ENCODE measurements at places on chromosomes 3 and 15.

GRCh38 chr3:138578141-138578540 is 15.9 kb downstream of the CEP70 start:
- no peak for DNase-seq

DNA sequence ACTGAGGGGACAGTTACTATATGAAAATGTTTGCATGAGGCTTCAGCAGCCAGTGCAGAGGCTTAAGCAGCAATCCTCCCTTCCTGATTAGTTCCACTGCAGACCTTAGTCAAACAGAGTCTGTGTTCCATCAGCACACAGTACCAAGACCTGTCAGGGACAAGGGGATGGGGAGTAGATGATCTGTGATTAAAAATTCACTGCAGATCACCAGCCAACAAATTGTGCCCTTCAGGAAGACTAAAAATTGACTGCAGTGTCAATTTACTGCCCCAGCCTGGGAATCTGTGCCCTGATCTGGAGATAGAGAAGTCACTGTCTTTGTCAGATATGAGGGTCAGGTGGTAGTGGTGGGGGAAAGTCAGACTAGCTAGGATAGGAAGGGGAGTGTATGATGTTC is 13.8 kb upstream of the NMNAT3 start:
- no peak for DNase-seq

- DNase-seq: no peak
Observed at GRCh38 chr3:194176274-194176991, 40.5 kb downstream of the HES1 start.

DNA sequence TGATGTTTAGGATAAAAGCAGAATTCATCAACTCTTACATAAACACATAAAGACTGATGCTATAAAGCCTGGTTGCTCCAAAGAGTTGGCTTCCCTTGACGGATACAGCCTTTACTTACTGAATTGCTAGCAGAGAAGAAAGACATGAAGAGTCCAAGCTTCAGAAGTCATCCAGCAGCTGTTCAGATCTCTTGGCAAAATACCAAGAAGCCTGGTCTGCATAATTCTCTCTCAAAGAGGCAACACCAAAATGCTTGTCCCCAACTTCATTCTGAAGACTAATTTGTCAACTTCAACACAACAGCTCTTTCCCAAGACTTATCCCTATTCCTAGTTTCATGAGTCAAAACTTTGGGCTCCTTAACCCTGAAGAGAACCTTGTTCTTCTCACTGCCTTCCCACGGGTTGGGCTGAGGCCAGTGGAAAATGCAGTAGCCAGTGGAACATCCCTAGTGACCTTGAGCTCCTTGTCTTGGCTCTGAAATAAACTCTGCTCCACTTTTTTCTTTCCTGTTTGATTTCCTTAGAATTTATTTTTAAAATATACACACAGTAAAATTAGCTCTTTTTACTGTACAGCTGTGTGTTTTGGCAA is 119.2 kb upstream of the THBS1 start:
- DNase-seq: no peak

- no peak for DNase-seq
Observed at GRCh38 chr15:77607111-77607893, 25.4 kb downstream of the LINGO1 start.

DNA sequence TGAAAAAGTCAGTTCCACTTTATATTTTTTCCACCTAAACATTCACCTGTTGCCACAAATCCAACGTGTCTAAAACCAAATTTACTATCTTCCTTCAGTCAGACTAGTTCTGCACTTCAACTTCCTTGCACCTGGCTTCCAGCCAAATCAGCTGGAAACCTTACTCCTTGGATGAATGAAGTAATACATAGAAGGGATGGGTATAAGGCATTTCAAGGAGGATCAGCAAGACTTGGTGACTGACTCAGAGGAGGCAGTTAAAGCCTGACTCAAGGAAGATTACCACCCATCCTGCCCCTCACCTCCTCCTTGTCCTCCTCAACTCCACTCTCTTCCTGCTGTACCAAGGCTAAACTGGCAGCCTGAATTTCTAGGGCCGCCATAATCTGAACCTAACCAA is 37.1 kb downstream of the QTRT2 start:
- DNase-seq: no peak

- DNase-seq: no peak
Observed at GRCh38 chr3:122668930-122669730, 11.5 kb upstream of the PARP14 start.

DNA sequence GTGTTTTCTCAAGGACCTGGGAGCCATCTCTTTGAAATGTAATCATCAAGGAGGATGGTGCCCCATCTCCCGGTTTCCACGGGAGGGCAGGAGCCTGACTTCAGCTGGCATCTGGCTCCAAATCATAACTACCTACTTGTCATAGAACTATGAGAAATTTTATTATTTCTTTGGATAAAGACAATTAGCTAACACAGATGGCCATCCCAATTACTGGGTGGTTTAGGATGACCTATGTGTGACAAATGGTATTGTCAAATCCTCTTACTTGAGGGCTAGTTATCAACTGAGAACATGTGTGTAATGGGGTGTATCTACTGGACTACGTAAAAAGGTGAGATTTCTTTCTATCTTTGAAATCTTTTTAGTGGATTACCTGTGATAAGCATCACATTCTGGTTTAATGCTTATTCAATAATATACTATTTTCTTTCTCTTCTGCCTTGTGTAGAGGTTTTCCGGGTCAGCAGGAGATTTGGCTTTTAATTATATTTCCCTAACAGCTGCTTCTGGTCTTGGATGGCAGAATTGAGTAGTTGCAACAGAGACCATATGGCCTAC is 15.3 kb upstream of the PARP14 start:
- DNase-seq: no peak

- no peak for DNase-seq
Observed at GRCh38 chr15:93610944-93611343, 521.9 kb upstream of the RGMA start.

Data from left renal cortex interstitium (tissue), 4 donors.